Activated CD4-positive, alpha-beta memory T cell treated with anti-CD3 and anti-CD28 coated beads for 36 hours (primary cell): ENCODE measurements at places on chromosomes 3 and 15. TPM values are rescaled to one million over a fixed set of nuclear protein-coding genes. Genes with fewer than 3 reads are reported as not detected.

GRCh38 chr3:26281284-26281985 lies 341.1 kb upstream of the LRRC3B start:
- no peak for DNase-seq
- no peaks in the 10 kb centered on the region for H3K4me1 ChIP-seq
- no peak overlapping the region for H3K4me3 ChIP-seq
- no peak overlapping the region for H3K27ac ChIP-seq
- no peaks in the 10 kb centered on the region for H3K27me3 ChIP-seq

- peaks cover 19% of the 10 kb centered on the region for H3K4me1 ChIP-seq
- peaks cover 32% of the 10 kb centered on the region for H3K27me3 ChIP-seq
- peak overlapping the region; percentile 78 for H3K4me3 ChIP-seq
- DNase-seq = peak; percentile 75
- H3K27ac ChIP-seq = no peak overlapping the region
Observed at GRCh38 chr3:136818191-136818768, 646 bp upstream of the SLC35G2 start.

DNA sequence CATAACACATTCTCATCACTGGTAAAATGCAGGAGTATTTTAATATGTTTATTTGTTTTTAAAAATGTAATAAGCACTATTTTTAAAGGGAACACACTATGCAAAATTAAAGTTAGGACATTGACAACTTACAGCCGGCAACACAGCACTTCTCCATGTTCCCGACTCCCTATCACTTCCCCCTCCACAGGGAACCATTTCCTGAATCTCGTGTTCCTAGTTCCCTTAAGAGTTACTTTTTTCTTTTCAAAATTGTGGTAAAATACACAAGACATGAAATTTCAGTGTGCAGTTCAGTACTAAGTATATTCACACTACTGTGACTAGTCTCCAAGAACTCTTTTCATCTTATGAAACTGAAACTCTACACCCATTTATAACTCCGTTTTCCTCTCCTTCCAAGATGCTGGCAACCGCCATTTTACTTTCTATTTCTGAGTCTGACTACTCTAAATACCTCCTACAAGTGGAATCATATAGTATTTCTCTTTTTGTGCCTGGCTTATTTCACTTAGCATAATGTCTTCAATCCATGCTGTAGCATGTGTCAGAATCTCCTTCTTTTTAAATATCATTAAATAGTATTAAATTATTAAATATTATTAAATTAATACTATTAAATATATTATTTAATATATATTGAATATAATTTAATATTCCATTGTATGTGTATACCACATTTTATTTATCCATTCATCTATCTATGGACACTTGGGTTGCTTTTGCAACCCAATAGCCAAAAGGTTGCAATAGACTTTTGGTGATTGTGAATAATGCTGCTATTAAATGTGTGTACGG lies 25.9 kb upstream of the UBE2Q2 start:
- H3K27me3 ChIP-seq = no peaks in the 10 kb centered on the region
- H3K27ac ChIP-seq = no peak overlapping the region
- no peak for DNase-seq
- H3K4me3 ChIP-seq = no peak overlapping the region
- no peaks in the 10 kb centered on the region for H3K36me3 ChIP-seq
- peaks cover 12% of the 10 kb centered on the region for H3K4me1 ChIP-seq

DNA sequence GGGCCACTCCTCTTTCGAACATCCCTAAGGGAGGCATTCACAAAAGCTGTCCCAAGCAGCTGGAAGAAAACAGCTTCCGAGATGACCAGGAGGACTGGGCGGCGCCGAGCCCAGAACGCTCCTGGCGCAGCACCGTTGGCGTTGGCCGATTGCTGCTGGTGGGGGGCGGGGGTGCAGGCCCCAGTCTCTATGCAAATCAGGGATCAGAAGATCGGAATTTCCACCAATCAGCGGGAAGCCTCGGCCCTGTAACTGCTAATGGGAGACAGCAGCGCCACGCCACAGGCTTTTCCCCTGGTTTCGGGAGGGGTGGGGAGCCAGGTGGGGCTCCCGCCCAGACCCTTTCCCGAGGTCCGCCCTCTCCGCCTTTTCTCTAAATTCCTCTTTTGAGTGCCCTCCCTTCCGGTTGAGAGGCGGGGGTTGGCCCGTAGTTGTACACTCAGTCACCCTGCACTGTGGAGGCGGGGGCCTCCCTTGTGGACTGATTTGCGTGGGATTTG lies 27.0 kb downstream of the HMCES start:
- H3K27ac ChIP-seq = peak overlapping the region; percentile 4
- no peaks in the 10 kb centered on the region for H3K27me3 ChIP-seq
- H3K36me3 ChIP-seq = peaks cover 13% of the 10 kb centered on the region

DNA sequence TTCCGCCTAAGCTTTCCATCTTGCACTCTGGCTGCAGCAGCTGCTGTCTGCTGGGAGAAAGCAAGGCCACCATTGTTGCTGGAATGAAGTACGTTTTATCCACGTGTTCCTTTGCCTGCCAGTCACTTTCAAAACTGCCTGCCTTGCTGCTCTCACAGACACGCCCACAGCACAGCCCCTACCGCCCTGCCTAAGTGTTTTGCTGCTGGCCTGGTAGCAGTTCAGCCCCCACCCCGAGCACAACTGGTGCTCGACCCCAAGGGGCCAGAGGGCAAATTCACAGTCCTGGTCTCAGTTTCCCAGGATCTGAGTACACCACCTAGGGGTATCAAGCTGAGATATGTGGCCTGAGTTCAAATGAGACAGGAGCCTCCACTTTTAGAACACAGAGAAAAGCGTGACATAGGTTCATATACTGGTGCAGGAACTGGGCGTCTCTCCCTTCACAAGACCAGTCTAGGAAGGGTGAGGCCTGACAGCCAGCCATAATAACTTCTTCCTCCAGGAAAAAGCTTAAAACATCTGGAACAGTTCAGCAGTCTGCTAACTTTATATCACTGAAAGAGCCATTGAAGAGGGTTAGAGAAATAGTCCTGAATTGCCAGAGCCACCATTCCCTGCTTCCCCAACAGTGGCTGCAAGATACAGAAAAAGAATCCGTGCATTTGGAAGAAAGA lies 1012.3 kb downstream of the ZPLD1 start:
- H3K27me3 ChIP-seq = no peaks in the 10 kb centered on the region
- no peak overlapping the region for H3K27ac ChIP-seq
- no peaks in the 10 kb centered on the region for H3K36me3 ChIP-seq
- no peaks in the 10 kb centered on the region for H3K4me1 ChIP-seq
- DNase-seq = no peak

DNA sequence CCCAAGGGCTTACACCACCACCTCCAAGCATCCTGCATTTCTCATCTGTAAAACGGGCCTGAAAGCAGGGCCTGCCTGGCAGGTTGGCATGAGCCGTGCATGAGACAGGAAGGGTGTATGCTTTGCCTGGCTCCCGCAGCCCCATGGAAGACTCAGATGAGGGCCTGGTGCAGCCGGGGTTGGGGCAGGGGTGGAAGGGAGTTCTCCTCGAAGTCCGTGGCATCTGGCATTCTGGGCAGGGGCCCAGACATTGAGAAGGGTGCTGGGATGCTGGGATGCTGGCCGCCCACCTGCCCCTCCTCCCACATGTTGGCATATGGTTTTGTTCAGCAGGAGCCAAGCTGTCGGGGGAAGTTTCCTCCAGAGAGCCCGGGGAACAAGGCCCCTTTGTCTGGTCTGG lies 13.0 kb upstream of the FBLN2 start:
- no peak overlapping the region for H3K27ac ChIP-seq
- H3K4me1 ChIP-seq = peaks cover 3% of the 10 kb centered on the region
- H3K4me3 ChIP-seq = no peak overlapping the region
- peaks cover 10% of the 10 kb centered on the region for H3K27me3 ChIP-seq

DNA sequence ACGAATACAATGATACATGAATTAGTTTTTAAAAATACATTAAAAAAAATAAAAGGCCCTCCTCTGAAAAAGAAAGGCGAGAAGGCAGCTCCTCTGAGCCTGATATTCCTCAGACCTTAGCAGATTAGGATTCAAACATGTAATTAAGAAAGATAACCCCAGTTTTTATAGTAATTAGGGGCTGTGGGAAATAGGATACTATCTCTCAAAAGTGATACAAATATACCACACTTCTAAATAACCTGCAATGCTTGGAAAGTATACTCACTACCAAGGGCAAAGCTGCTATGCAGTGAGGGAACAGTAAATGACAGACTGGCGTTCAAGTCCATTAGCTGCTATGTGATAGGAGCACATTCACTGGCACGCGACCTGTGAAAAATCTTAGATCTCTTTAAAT lies 445.1 kb downstream of the FOXP1 start:
- peaks cover 51% of the 10 kb centered on the region for H3K4me1 ChIP-seq
- H3K27ac ChIP-seq = no peak overlapping the region
- H3K36me3 ChIP-seq = peaks cover 5% of the 10 kb centered on the region
- no peaks in the 10 kb centered on the region for H3K27me3 ChIP-seq

- no peak overlapping the region for H3K27ac ChIP-seq
- H3K4me1 ChIP-seq = peaks cover 37% of the 10 kb centered on the region
- no peaks in the 10 kb centered on the region for H3K36me3 ChIP-seq
- peaks cover 80% of the 10 kb centered on the region for H3K27me3 ChIP-seq
- peak overlapping the region; percentile 71 for H3K4me3 ChIP-seq
Observed at GRCh38 chr3:169661361-169662131, 2.0 kb downstream of the MECOM start.

TMEM87A gene
- total RNA-seq = 26.1 TPM

MELTF gene
- total RNA-seq = 6.0 TPM

EPHB3 gene
- total RNA-seq = 0.07 TPM
